ENCODE measurements at places on chromosomes 6 and 20.
A peak's percentile ranks its signal among the peaks of the same experiment; 100 is the strongest.

DNA sequence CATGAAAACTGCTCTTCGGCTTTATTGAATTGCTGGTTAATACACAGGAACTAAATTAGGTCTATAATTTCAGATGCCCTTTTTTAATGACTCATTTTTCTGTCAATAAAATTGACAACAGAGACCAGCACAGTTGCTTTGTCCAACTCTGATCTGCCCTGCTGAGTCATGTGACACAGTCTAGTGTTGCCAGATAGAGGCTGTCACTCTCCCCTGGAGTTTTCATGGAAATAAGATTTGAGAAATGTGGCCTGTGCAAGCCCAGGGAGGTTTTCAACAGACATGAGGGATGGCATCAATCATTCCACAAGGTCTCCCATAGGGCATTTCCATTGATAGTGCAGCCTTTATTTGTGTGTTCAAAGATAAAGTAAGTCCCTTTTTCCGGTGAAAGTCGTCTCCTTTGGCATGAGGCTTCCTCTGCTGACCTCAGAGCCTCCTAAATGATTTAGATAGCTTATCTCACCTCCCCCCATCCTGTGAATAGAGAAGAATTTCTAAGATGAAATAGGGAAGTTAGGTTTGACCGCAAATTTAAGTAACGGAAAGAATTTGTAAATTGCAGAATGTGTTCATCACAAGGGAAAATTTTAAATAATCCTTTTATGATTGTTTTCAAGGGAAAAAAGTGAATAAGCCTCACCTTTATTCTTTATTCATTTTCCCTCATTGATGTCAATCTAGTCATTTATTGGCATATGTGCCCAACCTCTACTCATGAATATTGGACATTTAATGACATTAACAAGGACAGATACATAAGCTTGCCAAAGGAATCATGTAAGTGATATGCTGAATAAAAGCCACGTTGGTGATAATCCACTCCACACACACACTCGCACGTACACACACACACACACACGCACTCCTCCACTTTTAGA lies 277.7 kb downstream of the ADGB start:
- H3K4me1 ChIP-seq: no peaks in the 10 kb centered on the region
- H3K36me3 ChIP-seq: no peaks in the 10 kb centered on the region
- H3K27me3 ChIP-seq: no peaks in the 10 kb centered on the region
- H3K4me3 ChIP-seq: no peak overlapping the region
- no peak overlapping the region for H3K27ac ChIP-seq

GRCh38 chr20:38073307-38074071 lies 39.9 kb downstream of the RPRD1B start:
- H3K4me1 ChIP-seq: peaks cover 14% of the 10 kb centered on the region
- H3K36me3 ChIP-seq: peaks cover 10% of the 10 kb centered on the region
- peak overlapping the region; percentile 35 for H3K27ac ChIP-seq
- DNase-seq: peak; percentile 96

- H3K4me3 ChIP-seq: no peak overlapping the region
- H3K4me1 ChIP-seq: no peaks in the 10 kb centered on the region
- DNase-seq: no peak
These were observed 187.4 kb upstream of the RREB1 start for GRCh38 chr6:6920114-6920986.

DNA sequence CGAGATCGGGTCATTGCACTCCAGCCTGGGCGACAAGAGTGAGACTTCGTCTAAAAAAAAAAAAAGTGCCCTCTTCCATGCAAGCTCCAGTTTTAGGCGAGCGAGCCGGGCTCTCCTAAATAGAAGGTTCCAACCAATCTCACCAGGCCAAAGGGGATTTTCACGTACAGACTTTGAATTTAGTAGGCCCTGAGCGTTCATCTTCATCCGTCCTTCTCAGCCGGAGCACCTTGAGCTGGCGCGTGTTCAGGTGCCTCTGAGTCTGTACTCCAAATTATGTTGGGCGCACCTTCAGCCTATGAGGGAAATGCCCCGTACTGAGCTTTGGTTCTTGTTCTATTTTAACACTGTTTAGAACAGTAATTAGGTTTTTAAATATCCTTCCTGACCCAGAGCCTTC lies 817 bp upstream of the TAP2 start:
- H3K36me3 ChIP-seq: no peaks in the 10 kb centered on the region
- no peaks in the 10 kb centered on the region for H3K27me3 ChIP-seq
- peaks cover 12% of the 10 kb centered on the region for H3K4me1 ChIP-seq
- DNase-seq: no peak
- no peak overlapping the region for H3K4me3 ChIP-seq

DNA sequence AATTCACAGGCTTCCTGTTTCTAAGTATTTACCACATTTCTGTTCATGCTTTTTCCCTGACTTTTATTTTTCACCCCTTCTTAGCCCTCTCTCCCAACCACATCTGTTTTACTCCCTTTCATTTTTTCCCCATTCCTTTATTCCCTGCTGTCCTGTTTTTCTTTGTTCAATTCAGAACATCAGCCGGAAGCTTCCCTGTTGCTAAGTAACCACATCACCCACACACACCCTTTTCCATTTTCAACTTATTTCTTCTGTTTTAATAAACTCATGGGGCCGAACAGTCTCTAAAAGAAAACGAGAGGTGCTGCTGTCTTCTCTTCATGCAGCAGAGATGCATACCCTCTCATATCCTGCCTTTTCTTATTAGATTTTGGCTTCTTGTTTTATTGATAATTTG lies 53.5 kb upstream of the CEP85L start:
- no peak overlapping the region for H3K4me3 ChIP-seq
- H3K4me1 ChIP-seq: peaks cover 19% of the 10 kb centered on the region
- no peaks in the 10 kb centered on the region for H3K27me3 ChIP-seq
- H3K36me3 ChIP-seq: no peaks in the 10 kb centered on the region
- no peak for DNase-seq

DNA sequence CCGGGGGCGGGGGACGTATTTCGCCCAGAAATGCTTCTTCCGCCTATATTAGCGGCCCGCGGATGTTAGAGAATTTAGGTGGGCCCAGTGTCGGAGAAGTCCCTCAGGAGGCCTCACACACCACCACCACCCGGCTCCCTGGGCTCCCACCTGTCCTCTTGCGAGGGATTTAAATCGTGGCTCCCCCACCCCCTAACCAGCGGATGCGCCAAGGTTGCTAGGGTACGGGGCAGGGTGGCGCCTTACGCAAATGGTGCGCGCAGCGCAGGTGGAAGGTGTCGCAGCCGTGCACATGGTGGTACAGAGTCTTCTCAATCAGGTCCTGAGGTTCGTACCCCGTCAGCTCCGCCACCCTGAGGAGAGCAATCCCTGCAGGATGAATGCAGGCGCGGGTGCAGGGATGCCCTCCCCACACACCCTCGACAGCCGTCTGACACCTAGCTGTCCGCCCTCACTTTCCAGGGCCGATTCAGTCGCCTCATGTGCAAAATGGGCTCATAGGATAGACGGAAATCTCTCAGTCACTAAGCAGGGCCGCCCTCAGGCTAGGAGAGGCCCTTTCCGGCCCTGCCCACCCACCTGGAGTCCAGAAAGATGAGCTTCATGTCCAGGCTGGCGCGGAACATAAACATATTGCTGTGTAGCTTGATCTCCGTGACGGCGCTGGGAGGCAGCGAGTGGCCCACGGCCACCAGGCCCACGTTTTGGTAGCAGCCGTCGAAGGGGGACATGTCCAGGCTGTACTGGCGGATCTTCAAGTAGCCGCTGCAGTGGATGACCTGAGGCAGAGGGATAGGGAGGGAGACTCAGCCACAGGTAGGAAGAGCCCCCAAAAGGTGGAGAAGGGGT lies 16.6 kb downstream of the SIM1 start:
- peaks cover 11% of the 10 kb centered on the region for H3K4me1 ChIP-seq
- no peak overlapping the region for H3K4me3 ChIP-seq
- H3K36me3 ChIP-seq: no peaks in the 10 kb centered on the region
- H3K27ac ChIP-seq: no peak overlapping the region
- DNase-seq: no peak

- H3K27ac ChIP-seq: no peak overlapping the region
- no peak for DNase-seq
- H3K4me3 ChIP-seq: no peak overlapping the region
- no peaks in the 10 kb centered on the region for H3K36me3 ChIP-seq
- H3K27me3 ChIP-seq: no peaks in the 10 kb centered on the region
These were observed 5.6 kb downstream of the SLC17A5 start for GRCh38 chr6:73648166-73648565.

DNA sequence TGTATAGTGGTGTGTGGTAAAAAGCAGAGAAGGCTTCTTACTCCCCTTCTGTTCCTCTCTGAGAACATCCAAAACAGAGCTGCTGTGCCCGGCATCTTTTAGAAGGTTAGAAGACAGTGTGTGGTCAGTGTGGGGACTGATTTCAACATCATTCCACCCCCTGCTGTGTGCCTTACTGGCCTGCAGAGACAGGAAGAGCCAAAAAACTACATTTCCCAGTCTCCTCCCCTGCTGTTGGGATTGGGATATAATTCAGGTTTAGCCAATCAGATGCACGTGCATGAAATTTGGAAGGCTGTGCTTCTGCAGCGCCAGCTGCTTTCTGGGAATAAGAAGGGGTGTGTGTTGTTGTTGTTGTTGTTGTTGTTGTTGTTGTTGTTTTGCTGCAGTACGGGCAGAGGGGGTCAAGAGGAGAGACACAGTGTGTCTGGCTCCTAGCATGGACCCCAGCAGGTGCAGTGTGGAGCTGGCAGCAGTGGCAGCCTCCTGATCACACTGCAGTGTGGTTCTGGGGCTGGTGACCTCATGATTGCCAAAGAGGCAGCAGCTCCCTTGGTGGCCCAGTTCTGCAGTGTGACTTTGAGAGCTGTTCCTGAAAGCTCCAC lies 74.7 kb downstream of the MRPL14 start:
- no peak overlapping the region for H3K27ac ChIP-seq
- no peak for DNase-seq
- no peaks in the 10 kb centered on the region for H3K27me3 ChIP-seq
- H3K4me3 ChIP-seq: no peak overlapping the region

- peaks cover 2% of the 10 kb centered on the region for H3K36me3 ChIP-seq
- no peaks in the 10 kb centered on the region for H3K27me3 ChIP-seq
- H3K4me1 ChIP-seq: peaks cover 21% of the 10 kb centered on the region
- H3K27ac ChIP-seq: peak overlapping the region; percentile 68
These were observed 29.4 kb downstream of the PLCB1 start for GRCh38 chr20:8161264-8162071.

GRCh38 chr20:17619351-17620093 lies 49.6 kb downstream of the DSTN start:
- no peak for DNase-seq
- H3K27me3 ChIP-seq: no peaks in the 10 kb centered on the region
- H3K4me3 ChIP-seq: no peak overlapping the region
- H3K27ac ChIP-seq: no peak overlapping the region
- no peaks in the 10 kb centered on the region for H3K4me1 ChIP-seq

GRCh38 chr6:31307669-31308049 lies 35.8 kb upstream of the HLA-C start:
- DNase-seq: no peak
- H3K36me3 ChIP-seq: no peaks in the 10 kb centered on the region
- no peaks in the 10 kb centered on the region for H3K4me1 ChIP-seq
- H3K27ac ChIP-seq: no peak overlapping the region

GRCh38 chr6:136284909-136285308 lies 4.7 kb downstream of the BCLAF1 start:
- no peak overlapping the region for H3K4me3 ChIP-seq
- H3K27me3 ChIP-seq: no peaks in the 10 kb centered on the region
- no peak overlapping the region for H3K27ac ChIP-seq
- peaks cover 8% of the 10 kb centered on the region for H3K36me3 ChIP-seq

DNA sequence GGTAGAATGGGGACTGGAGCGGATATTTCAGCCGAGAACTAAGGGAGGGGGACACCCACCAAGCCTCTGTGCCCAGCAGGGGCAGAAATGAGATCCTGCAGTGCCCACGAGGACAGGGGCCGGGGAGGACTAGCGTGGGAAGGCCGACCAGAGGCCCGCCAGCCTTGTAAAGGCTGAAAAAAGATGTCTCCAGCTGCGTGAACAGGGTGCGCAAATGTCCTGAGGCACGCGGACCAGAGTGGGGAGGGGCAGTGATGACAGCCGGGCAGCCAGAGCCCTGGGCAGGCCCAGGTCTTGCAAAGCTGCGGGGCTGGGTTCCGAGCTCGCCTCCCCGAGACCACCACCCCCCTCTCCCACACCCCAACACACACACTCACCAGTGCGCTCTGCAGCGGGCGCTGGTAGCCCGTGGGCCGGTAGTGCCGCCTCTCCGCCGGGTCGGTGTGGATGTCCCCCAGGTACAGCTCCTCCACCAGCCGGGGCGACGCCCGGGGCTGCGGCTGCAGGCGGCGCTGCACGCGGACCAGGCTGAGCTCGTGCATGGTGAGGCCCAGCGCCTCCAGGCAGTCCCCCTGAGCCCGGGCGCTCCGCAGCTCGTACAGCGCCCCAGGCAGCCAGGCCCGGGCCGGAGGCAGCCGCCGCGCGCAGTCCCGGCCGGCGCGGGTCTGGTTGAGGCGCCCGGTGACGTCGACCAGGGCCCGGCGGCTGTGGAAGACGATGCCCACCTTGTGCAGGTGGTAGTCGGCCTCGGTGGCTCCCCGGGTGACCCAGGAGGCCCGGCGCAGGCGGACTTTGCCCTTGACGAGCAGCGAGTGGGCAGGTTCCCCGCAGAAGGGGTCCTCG lies 48.2 kb downstream of the APCDD1L start:
- no peak overlapping the region for H3K4me3 ChIP-seq
- no peak for DNase-seq
- H3K4me1 ChIP-seq: no peaks in the 10 kb centered on the region
- H3K27me3 ChIP-seq: peaks cover 5% of the 10 kb centered on the region

DNA sequence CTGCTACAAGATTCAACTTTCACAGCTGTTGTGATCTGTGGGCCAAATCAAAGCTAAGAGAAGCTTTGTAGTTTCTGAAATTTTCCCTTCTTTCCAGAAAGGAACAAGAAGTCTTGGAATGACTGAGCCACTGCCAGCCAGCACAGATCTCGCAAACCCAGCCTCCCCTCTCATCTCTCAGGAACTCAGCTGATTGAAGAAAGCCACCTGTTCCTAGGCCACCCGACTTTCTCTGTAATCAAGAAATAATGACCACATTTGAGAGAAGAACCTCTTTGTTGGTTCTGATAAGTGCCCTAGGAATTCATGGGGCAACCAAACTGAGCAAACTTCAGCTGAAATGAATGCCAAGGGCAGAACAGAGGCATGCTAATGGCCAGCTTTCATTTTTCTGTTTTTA lies 61.7 kb downstream of the HDGFL1 start:
- DNase-seq: no peak
- H3K36me3 ChIP-seq: no peaks in the 10 kb centered on the region
- no peaks in the 10 kb centered on the region for H3K4me1 ChIP-seq
- no peak overlapping the region for H3K4me3 ChIP-seq
- H3K27me3 ChIP-seq: no peaks in the 10 kb centered on the region
- no peak overlapping the region for H3K27ac ChIP-seq

DNA sequence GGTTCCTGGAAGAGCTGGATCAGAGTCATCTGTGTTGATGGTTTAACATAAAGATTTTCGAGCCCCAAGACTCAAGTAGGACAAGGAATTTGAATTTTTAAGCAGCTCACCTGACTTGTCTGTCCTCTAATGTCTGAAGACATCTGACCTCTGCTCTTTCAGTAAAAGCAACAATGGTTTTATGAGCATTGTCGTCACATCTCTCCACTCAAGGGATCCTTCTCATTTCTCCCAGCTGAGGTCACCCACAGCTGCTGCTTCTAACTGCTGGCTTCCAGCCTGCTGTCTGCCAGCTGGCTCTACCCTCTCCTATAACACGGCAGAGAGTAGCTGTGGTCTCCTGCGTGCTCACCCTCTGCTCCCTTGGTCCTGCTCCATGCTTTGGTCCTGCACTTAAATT lies 24.7 kb upstream of the HDAC2 start:
- H3K27ac ChIP-seq: peak overlapping the region; percentile 84
- H3K36me3 ChIP-seq: no peaks in the 10 kb centered on the region

Data from endothelial cell of umbilical vein (primary cell).